NCI-H2107 (cell line): ENCODE measurements at places on chromosomes 5 and 9.

- no peak for DNase-seq
Measured at GRCh38 chr9:130186839-130187522, 14.8 kb downstream of the NCS1 start.

DNA sequence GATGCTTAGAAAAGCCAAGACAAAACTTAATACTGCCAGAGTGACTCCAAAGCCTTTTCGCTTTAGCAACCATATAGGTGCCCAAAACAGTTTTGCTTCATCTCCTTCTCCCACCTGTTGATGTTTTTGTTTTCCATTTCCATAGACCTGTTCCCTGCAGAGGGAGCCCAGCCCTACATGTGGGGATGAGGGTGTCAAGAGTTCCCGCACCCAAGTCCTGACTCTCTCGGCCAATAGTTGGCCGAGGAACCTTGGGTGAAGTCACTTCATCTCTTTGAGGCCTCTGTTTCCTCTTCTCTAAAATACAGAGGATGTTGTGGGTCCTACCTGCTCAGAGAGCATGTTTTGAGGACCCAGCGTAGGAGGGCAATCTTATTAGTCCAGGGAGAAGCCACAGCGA lies 38.5 kb upstream of the LCP2 start:
- no peak for DNase-seq

DNA sequence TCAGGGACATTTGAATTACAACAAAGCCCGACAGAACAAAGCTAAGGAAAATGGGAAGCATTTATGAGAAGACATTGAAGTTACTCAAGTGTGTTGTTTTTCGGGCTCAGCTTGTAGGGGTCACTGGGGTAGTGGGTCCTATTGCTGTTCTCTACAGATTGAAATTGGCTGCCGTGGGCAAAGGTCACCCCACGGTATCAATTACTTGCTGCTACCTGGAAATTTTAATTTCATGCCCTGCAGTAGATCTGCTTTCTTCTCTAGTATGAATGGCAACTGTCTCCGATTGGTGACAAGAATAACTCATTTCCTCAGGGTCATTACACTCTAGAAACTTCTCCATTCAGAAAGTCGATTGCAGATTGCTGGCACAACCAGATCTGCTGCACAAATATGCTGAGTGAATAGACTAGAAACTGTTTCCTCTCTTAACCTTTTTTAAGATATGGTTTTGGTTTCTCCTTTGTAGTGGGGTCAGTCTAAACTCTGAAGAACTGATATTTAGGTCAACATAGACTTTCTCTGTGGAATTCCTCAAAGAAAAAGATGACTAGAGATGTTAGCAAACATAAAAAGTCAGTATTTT lies 454.1 kb downstream of the ARHGEF28 start:
- no peak for DNase-seq

DNA sequence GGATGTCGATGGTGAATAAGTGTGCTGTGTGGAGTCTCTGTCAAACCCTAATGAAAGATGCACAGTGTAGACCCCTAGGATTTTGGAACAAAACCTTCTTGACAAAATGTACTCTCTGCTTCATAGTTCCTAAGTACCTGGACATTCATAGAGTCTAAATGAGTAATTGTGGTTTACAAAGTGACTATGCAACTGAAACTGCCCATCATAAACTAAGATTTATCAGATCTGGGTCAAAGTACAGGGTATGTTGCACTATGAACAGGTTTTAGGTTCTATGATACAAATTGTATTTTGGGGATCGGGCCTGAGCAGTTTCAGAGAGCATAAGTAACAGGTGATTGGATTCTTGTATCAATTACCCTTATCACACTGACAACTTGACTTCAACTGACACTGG lies 79.4 kb downstream of the LURAP1L start:
- DNase-seq: no peak

- no peak for DNase-seq
Measured at GRCh38 chr5:35117967-35118366, 70.2 kb upstream of the AGXT2 start.

DNA sequence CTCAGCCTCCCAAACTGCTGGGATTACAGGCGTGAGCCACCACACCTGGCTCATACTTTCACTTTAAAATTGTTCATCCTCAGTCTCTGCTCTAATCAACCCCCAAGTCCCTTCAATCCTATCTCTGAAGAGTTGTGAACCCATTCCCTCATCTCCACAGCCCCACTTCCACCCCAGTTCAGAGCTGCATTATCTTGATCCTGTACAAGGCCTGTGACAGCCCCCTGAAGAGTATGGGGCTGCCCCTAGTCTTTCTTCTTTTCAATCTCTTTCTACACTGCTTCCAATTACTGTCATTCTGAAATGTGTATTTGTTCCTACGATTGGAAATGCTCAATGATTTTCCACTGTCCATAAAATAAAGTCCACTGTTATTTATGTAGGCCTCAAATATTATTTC lies 588.3 kb downstream of the RAB3C start:
- DNase-seq: no peak

DNA sequence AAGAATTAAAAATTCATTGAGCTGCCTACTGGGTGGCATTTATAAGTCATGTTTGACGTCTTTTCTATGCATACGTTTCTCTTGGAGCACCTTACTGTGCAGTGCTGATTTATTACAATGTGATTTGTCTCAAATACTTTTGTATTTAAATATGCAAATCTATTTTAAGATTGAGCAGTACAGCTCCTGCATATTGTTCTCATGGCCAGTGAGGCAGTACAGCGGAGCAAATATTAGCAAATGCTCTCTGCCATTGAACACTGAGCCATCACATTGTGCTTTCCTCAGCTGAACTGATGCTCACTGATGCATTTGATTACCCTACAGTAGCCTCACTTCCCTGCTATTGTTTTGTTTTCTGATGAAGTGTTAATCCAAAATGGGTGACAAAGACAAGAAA lies 149.6 kb downstream of the HTR1A start:
- no peak for DNase-seq
